Sigmoid colon (tissue), 7 donors: ENCODE measurements at places on chromosomes 11 and 22.
A peak's percentile ranks its signal among the peaks of the same experiment; 100 is the strongest.

- no peak for DNase-seq
Observed at GRCh38 chr11:13118194-13118593, 109.1 kb downstream of the RASSF10 start.

DNA sequence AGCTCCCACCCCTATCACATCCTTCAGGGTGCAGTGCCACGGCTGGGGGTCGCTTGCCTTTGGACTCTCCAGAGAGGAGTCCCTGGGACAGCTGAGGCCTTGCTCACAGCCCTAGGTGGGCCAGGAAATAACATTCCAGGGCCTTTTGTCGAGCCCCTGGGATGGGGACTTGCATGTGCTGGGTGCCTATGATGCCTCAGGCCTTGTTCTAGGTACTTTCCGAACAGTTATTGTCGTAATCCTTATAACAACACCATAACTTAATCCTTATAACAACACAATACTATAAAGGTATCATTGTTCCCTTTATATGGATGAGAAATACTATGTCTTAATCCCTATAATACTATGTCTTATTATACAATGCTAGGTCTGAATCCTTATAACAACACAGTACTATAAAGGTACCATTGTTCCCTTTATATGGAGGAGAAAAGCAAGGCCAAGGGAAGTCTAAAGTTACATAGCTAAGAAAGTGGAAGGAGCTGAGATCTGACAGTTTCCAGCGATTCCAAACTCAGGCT, 236.5 kb downstream of the ST3GAL4 start:
- no peak for DNase-seq

GRCh38 chr22:22403306-22403705, 105.2 kb downstream of the ZNF280B start:
- DNase-seq, result no peak

- DNase-seq, result no peak
Observed at GRCh38 chr11:10606536-10607208, 38.2 kb upstream of the LYVE1 start.

DNA sequence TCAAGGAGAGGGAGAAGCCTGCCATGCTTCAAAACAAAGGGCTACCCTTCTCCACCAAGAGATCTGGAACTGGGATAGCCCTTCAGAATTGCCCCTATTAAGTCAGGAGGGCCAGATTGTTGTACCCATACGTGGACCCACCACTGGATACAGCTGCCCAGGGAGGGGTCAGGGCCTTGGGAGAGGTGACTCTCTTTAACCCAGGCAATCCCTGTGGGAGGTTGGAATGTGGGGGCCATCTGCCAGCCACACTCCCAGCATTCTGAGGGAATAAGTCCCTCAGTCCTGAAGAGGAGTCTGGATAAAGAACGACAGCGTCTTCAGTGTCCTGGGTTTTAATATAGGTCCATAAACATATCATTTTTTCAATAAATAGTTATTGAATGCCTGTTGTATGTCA, 588.2 kb upstream of the TENM4 start:
- no peak for DNase-seq

GRCh38 chr22:29787371-29787980, 20.3 kb downstream of the UQCR10 start:
- DNase-seq, result no peak

DNA sequence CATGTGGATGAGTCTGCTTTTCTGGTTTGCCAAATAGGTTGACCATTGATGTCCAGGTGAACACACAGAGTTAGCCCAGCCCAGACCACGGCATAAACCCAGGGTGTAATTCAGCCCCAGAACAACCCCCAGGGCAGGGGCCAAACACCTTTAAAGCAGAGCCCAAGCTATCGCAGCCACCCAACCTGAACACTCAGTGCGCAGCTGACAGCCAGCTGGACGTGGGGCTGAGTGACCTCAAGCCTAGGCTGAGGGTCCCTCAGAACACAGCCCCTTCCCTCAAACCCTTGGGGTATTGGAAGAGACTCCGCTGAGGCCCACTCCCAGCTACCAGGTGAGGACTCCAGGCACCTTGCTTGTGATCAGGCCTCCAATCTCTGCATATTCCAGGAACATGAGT, 161.5 kb upstream of the NECTIN1 start:
- no peak for DNase-seq

GRCh38 chr11:118791111-118791960, at the start of gene DDX6:
Gene DDX6, minus strand, starts transcription at chr11:118791164. Its CDS starts 4,913 bp downstream, at chr11:118786251.
- DNase-seq, result peak; percentile 96

DNA sequence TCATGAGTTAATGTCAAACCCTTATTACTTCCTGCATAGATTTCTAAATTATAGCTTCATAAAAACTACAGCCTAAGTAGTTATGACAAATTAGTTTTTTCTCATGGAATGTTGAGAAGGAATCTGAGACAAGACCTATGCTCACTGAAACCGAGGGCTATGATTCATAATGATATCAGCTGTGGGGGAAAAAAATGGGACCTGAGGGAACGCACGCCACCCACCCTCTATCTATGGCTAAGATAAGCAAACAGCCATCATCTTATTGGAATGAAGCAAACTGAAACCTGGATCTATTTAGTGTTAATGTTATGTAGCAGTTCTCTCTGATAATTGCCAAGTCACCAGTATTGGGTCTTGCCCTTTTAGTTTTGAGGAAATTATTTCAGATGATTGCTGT, 906.9 kb upstream of the RAG2 start:
- DNase-seq, result no peak

- DNase-seq, result peak; percentile 44
Observed at GRCh38 chr11:126502982-126503381, 147.5 kb downstream of the ST3GAL4 start.

DNA sequence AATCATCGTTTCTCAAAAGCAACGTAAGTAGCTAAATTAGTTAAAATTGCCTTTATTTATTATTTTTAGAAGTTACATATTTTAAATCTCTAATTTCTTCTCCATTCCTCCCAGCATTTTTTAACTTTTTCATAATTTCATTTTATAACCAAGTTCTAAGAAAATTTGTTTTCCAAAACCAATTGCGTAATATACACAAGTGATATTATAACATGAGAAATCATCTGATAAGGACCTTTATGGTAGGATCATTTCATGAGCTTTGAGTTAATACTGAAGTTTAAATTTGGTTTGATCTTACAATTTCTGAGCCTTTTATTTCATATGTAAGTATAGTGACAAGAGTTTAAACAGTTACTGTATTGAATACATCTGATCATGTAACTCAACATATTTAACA, 27.7 kb upstream of the CARD18 start:
- DNase-seq, result no peak

DNA sequence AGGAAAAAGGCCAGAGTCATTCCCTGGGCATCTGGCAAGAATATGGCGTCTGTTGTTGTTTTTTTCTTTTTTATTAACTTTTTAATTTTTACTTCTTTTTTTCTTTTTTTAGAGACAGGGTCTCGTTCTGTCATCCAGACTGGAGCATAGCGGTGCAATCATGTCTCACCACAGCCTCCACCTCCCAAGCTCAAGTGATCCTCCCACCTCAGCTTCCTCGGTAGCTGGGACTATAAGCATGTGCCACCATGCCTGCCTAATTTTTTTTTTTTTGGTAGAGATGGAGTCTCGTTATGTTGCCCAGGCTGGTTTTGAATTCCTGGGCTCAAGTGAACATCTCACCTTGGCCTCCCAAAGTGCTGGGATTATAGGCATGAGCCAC, 54.0 kb upstream of the PRDM11 start:
- DNase-seq, result no peak

DNA sequence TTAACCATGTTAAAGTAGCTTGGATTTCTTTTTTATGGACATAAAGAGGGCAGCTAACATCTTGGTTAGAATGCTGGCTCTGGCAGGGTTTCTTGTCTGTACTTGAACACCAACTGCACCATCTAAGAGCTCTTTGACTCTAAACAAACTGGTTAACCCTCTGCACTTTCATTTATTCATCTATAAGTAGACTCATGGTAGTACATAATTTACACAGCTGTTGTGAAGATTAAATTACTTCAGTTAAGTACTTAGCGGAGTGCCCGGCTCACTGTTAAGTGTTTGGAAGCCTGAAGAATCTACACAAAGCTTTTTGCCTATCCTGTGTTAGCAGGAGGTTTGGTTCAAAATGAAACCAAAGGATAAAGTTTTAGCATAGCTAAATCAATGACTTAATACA, 846.2 kb upstream of the API5 start:
- DNase-seq, result no peak

DNA sequence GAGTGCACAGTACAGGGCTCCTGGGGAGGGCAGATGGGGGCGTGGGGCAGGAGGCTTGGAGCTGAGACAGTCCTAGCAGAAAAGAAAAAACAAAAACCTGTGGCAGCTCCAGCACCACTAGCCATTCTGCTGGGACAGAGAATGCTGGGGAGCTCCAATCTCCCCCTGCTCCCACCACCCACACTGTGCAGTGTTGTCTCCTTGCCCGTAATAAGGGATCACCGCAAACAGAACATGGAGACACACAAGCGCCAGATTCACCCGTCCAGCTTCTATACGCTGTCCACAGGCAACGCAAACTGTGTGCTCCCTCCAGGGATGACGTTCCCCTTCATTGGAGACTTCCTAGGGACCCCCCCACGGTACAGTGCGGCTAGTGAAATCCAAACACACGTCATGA, 31.4 kb downstream of the OPCML start:
- no peak for DNase-seq

DNA sequence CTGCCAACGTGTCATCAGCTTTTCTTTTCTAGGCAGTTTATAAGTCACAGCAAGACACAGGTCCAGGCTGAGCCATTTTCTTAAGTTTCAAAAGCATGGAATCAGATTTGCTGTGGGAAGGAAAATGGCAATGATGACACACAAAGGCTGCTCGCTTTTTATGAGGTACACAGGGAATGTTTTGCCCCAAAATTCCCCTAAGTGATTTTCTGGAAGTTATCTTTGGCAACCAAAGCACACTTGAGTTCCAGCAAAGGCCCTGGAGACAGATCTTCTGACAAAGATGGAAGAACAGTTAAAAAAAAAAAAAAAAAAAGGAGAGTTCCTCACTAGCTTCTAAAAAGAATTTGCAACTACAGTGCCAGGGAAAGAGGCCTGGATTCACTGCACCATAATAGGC, 260.8 kb downstream of the LARGE1 start:
- DNase-seq, result peak; percentile 74

GRCh38 chr11:5291207-5291838, 10.4 kb downstream of the OR51B4 start:
- no peak for DNase-seq

GRCh38 chr11:40387240-40387980, 1072.0 kb downstream of the LRRC4C start:
- DNase-seq, result no peak

DNA sequence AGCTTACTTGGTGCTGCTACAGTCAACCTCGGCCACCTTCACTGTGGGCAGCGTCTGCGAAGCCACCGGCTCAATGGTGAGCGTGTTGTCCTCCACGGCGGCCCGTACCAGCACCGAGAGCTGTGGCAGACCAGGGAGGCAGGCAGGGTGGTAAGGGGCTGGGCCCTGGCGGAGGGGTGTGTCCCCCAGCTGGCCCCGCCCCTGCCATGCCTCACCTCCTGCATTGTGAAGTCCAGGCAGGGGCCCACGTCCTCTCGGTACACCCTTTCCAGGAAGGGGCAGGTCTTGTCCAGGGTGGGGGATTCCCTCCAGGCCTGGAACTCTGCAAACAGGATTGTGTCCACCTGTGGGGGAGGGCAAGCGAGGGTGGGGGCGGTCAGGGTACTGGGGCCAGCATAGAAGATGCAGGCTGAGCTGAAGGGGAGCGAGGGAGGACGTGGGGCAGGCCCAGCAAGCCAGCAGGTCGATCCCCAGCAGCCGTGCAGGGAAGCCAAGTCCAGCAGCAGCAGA, 12.8 kb downstream of the RAB3IL1 start:
- no peak for DNase-seq

DNA sequence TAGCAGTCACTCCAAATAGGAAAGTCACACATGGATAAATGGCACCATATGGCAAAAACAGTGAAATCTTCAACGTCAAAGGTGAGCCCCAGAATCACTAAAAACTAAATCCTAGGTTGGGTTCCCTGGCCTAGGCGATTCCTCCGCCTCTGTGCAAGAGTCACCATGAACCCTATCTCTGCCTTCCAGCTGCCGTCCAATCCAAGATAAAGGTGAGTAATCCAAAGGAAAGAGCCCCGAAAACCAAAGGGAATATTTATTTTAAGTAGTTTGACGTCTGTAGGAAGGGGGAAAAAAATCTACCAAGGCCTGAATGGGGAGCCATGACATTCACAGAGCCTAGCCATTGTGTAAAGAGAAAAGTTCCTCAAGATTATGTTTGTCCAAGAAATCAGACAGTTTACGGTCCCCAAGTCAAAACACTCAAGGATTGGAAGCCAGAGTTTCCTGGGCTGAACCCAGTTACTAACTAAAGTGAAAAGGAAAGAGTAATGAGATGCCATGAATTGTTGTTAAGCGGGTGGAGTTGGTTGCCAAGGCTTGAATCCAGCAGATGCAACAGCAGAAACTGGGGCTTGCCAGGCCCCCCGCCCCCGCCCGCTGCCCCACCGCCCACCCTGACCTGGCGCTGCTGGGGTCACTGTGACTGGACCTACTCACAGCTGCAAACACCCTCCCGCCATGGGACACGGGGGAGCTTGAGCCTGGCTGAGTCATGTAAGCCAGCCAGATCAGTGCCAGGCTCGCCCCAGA, 39.7 kb upstream of the ETS1 start:
- no peak for DNase-seq

DNA sequence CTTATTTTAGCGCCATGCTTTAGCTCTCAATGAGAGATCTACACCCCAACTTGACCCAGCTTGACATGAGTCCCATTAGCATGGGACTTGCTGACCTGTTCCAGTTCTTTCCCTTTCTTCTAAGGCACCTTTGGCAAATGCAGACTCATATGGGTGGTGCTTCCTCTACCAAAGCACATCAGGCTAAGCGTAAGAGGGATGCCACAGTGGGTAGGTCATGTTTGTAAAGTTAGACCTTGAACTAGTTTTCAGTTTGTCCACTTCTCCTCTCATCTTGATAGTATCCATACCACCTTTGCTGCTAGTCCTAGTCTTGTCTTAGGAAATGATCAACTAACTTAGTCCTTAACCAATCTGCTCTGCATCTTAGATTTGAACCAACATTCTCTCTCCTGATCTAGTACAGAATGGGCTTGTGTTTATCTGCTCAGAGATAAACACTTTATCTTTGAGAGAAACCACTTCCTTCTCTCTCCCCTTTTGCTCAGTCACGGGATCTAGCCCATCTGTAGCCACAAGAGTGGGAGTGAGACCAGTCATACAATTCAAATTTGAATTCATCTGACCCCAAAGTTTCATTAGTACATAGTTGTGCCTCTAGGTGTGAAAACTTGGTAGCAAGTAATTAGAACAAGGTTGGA, 72.1 kb upstream of the CD44 start:
- no peak for DNase-seq

DNA sequence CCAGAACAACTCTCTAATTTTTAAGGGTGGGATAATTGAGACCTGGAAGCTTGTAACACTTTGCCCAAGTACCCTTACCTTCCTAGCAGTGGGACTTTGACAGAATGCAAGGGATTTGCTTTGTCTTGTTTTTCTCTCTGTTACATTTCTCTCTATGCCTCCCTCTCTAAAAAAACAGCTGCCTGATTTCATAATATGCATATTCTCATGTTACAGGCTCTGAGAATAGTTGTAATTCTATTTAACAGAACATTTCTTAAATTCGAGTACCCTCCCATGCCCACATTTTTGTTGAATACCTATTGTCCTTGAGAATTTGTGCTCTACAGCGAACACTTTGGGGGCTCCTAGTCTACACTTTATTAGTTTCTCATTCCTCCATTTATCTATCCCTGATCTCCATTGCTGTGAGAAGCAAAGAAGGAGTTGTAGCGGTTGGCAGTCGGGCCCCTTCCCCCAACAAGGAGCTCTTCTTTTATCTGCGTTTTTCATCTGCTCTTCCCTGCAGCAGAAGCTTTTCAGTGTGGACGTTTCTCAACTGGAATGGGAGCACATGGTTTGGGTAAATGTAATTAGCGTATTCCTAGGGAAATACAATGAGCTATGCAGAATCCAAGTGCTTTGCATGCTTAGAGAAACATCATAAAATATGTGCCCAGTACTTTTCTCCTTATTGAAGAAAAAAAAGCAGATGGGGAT, 117.7 kb upstream of the CCDC90B start:
- no peak for DNase-seq
